Activated T-cell treated with anti-CD3 and anti-CD28 coated beads, Interleukin-2, amount 50 U/mL, for 24 hours (primary cell): ENCODE measurements at places on chromosomes 5 and 9.

- DNase-seq, result no peak
Observed at GRCh38 chr9:5999443-6000101, 15.9 kb downstream of the RANBP6 start.

DNA sequence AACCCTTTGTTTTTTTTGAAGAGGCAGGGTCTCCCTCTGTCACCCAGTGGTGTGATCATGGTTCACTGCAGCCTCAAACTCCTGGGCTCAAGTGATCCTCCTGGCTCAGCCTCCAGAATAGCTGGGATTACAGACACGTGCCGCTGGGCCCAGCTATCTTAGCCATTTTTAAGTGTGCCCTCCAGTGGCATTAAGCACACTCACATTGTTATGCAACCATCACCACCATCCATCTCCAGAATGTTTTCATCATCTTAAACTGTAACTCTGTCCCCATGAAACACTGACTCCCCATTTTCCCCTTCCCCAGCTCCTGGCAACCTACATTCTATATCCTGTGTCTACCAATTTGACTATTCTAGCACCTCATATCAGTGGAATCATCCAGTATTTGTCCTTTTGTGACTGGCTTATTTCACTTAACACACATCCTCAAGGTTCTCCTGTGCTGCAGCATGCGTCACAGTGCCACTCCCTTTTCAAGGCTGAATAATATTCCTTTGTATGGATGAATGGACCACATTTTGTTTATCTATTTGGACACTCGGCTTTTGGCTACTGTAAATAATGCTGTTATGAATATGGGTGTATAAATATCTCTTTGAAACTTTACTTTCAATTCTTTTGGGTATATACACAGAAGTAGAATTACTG is 12.5 kb upstream of the RAPGEF1 start:
- no peak for DNase-seq

- no peak for DNase-seq
Observed at GRCh38 chr9:103627731-103628130, 466.4 kb upstream of the SMC2 start.

- no peak for DNase-seq
Observed at GRCh38 chr5:75509956-75510355, 1.5 kb downstream of the CERT1 start.

DNA sequence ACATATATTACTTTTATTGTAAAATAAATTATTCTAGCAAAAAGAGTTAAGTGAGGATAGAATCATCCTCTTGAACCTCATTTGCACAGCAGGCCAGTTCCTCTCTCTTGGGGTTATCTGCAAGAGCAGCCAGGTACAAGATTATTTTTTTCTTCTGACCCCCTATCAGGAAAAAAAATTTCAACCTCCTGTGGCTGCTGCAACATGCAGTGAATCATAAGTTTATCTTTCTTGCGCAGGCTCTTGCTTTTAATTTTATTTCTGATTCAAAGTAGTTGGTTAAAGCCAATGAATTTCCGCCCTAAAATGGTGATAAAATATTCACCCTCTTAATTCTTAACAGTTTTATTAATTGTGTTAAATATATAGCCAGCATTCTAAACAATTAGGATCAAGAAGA is 69.7 kb upstream of the PPP3R2 start:
- DNase-seq, result no peak

DNA sequence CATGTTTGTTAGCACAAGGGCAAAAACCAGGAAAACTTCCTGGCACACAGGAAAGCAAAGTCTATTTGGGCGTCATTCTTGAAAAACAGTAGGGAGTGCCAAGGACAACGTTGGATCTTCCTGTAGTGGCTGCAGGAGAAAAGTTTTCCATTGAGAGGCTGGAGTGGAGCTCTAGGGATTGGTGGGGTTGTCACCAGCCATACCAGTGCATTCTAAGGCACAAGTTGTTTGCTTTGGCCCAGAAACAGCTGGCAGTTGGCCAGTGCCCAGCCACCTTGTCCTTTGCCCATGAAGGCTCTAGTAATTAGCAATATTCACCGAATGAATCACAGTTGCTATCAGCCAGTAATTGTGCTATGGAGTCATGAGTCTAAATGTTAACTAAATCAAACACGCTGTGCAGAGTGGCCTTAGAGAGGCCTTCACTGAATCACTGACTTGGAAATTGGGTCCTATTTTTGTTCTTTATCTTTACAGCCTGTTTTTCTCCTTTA is 26.4 kb downstream of the TNFSF15 start:
- no peak for DNase-seq

GRCh38 chr5:142644640-142645361 is 41.1 kb downstream of the FGF1 start:
- DNase-seq, result no peak

- no peak for DNase-seq
Observed at GRCh38 chr9:33244137-33244784, 4.3 kb downstream of the SPINK4 start.

DNA sequence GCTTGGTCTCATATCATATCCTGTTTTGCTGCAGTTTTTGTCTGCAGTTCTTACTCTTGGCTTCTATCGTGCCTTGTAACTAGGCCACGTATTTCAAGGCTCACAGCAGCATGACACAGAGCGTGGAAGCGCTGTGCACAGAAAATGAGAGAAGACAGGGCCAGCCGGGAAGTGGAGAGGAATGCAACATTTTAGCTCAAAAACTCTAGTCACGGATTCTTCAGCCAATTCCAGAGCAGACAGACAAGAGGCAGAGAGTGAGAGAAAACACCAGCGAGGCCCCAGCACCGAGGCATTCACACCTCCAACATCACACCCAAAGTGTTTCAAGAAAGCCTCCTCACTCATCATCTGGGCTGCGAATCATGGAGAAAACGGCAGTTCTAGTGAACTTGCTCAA is 160.8 kb downstream of the DNAH5 start:
- DNase-seq, result no peak

DNA sequence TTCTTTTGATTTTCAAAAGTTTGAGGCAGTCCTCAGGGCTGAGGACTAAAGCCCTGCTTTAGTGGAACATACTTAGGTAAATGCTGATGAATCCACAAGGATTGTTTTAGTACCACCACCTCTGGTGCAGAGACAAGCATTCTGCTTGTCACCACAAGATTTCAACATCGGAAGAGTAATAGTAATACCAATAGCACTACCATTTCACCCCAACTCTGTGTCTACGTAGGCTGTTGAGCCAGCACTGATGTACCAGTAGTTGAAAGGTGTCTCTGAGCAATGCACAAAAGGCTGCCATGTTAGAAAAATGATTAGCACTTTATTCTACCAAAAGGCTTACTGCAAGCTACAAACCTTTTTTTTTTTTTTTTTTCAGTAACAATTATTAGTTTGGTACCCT is 213.2 kb upstream of the SLC24A2 start:
- DNase-seq, result no peak

GRCh38 chr9:15584379-15584778 is 31.5 kb downstream of the CCDC171 start:
- no peak for DNase-seq

DNA sequence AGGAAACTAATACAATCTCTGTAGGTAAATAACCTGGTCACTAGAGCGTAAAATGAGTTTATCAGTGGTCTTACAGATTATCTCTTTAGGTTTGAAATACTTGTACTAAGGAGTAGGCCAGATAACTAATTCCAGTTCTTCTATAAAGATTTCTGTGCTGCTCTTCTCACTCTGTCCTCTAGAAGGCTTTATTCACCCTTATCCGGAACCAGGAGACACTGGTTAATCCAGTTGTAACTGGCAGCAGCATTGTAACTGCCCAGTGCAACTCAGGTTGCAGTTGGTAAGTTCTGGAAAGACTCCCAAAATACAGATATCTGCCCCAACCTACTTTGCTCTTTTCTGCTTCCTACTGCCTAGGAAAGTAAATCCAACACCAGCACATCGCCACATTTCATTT is 19.8 kb downstream of the C5orf22 start:
- DNase-seq, result no peak

- no peak for DNase-seq
Observed at GRCh38 chr9:118643118-118643517, 726.1 kb downstream of the BRINP1 start.

DNA sequence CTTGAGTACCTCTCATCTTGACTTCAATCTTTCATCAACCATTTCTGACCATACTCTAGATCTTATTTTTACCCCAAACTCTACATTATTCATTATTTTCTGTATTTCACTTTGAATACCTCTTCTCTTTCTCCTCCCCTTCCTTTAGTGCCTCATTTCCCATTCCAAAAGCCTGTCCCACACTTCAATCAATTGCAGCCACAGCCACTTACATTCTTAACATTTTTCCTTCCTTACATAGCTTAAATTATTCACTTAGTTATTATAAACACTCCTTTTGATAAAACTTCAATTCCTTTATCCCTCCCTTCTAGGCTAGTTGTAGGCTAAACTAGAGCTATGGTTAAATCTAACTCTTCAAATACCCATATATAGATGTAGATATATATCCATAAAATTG is 344.0 kb downstream of the PRR16 start:
- DNase-seq, result no peak

- no peak for DNase-seq
Observed at GRCh38 chr5:92470770-92471169, 1087.7 kb upstream of the ARRDC3 start.

- DNase-seq, result no peak
Observed at GRCh38 chr5:5616247-5616895, 193.9 kb downstream of the ICE1 start.

- peak; percentile 15 for DNase-seq
Observed at GRCh38 chr5:179162351-179163235, 102.4 kb downstream of the ZNF354C start.

DNA sequence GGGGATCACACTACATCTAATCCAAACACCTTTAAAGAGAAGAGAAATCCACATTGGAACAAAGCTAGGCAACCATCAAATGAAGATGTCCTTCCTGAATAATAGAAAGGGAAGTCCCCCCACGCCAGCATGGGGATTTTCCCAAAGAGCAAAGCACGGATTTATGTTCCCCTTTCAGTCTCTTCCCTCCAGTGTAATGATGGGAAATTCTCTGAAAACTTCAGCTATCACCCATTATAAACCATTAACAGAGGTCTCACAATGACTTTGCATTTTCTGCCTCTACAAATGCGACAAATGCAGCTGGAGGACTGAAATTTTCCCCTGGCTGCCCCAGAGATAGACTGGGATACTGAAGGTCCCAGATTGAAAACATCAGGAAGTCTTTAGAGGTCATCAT is 368.7 kb downstream of the EFNA5 start:
- no peak for DNase-seq

- no peak for DNase-seq
Observed at GRCh38 chr9:37187292-37187691, 66.9 kb downstream of the ZCCHC7 start.

DNA sequence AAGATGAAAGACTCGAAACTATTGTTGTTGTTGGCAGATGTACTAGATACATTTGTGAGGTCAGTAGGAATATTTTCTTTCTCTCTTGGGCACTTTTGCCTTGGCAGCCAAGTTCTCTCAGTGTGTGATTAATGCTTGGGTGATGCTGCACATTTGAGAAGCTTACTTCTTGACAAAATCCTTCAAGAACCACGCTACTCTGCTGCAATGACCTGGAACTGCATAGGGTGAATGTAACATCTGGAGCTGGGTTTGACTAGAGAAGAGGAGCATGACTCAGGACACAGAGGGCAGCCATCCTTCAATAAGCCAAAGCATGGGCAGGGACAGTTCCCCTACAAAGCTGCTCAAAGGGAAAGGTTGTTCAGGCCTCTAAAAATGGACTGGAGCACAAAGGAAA is 75.5 kb upstream of the PUM3 start:
- DNase-seq, result no peak

DNA sequence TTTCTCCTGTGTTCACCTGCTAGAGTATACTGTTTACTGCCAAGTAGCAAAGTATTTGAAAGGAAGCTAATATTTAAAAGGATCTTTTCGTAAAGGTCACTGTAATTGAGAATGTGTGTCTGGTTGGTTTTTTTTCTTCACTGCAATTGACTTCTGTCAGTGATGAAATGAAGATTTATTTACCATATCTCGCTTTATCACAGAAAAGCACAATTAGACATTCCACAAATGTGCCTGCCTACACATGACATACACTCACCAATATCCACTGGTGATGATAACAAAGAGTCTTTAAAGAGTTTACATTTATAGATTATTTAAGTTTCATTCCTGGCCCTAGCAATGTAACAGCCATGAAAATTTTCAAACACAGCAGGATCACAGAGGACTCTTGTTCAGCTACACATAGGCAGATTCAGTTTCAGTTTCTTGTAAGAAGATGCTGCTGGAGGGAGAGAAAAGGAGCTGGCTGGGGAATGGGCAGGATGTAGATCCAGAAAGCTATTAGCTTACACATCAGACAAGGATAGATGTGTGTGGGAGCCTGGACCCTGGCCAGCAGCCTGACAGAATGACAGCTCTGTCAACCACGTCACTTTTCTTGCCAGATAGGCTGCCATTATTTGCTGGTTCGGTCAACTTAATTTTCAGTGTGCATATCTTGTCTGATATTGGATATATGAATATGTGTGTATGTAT is 104.0 kb downstream of the GDNF start:
- DNase-seq, result no peak

- no peak for DNase-seq
Observed at GRCh38 chr5:171462928-171463861, 43.7 kb downstream of the FGF18 start.

DNA sequence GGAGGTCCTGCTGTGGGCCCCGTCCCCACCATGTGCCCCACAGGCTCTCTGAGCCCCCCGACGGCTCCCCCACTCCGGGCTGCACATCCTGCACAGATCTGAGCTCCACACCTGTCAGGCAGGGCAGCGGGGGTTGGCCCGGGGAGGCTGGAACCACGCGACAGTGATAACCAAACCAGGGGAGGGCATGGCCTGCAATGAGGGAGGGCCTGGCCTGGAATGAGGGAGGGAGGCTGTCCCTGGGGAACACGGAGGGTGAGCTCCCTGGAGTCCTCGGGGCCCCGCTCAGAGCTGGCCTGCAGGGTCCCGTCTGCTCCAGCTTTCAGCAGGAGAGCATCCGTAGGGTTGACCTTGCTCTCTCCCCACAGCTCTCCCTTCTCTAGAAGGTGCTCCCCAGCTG is 30.5 kb downstream of the SLC9A3 start:
- no peak for DNase-seq

DNA sequence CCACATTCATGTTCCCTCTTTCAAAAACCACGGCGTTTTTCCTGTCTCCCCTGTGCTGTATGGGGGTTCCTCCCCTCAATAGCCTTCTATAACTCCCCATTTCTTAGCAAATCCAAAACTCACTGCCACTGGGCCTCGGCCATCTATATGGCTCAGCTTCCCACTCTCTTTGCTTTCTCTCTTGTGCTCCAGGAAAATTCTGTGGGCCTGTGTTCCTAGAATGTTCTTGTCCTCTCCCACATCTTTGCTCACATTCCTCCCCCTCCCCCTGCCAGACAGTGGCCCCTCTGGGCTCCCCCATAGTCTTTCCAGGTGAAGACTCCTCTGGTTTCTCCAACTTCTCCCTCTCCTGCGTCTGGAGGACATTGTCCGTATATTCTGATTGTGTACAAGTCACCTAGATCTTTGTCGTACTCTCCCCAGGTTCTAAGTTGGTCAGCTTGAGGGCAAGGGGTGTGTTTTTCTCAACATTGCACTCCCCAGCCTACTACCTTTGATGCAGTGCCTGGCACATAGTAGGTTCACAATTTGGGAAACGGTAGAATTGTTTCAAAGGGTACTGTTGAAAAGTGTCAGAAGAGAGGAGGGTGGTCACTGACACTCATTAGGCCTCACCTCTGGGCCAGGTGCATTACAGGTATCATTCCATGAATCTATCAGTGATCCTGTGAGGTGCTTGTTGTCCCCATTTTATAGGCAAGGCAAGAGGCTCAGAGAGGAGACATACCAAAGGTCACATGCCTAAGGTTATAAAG is 3.7 kb upstream of the DUSP1 start:
- DNase-seq, result no peak
